ENCODE measurements at places on chromosomes 11 and 22.

DNA sequence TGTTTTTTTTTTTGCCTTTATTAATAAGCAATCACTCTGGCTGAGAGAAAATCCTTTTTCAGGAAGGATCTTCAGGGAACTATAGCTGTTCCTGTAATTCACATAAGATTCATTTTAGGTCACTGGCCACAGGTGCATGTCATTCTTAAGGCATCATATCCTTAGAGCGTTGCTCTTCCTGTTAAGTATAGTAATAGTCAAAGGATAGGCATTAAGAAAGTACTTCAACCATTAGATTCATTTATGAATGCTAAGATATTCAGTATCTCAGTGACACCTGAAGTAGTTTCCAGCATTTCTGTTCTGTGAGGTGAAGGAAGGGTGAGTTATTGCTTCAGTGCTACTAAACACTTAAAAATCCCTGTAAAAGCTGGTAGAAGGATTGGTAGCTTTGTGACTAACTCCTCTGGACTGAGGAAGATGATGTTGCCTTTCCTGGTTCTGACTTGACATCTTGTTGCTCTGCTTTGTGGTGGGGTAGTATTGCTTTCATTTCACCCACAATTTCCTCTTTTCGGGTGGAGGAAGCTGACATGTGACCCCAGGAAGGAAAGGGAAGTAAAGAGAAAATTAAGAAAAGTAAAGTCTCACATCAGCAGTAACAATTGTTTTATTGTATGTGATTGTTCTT, 34.7 kb downstream of the RNF169 start:
- DNase-seq = no peak

DNA sequence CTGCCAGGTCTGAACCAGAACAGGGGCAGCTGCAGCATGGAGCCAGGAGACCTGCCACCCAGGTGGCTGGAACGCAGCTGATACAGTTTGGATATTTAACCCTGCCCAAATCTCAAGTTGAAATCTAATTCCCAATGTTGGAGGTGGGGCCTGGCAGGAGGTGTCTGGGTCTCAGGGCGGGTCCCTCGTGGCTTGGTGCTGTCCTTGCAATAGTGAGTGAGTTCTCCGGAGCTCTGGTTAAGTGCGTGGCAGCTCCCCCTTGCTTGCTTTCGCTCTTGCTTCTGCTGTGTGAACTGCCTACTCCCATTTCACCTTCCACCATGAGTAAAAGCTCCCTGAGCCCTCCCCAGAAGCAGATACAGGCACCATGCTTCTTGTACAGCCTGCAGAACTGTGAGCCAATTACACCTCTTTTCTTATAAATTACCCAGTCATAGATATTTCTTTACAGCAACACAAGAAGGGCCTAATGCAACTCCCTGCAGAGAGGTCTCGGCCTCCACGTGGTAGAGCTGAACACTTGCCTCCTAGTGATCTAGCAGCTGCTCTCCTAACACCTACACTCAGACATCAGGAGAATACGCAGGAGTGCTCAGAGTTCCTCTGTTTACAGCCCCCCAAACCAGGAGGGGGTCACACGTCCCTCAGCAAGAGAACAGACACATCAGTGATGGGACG, 203.7 kb downstream of the CTTN start:
- no peak for DNase-seq

DNA sequence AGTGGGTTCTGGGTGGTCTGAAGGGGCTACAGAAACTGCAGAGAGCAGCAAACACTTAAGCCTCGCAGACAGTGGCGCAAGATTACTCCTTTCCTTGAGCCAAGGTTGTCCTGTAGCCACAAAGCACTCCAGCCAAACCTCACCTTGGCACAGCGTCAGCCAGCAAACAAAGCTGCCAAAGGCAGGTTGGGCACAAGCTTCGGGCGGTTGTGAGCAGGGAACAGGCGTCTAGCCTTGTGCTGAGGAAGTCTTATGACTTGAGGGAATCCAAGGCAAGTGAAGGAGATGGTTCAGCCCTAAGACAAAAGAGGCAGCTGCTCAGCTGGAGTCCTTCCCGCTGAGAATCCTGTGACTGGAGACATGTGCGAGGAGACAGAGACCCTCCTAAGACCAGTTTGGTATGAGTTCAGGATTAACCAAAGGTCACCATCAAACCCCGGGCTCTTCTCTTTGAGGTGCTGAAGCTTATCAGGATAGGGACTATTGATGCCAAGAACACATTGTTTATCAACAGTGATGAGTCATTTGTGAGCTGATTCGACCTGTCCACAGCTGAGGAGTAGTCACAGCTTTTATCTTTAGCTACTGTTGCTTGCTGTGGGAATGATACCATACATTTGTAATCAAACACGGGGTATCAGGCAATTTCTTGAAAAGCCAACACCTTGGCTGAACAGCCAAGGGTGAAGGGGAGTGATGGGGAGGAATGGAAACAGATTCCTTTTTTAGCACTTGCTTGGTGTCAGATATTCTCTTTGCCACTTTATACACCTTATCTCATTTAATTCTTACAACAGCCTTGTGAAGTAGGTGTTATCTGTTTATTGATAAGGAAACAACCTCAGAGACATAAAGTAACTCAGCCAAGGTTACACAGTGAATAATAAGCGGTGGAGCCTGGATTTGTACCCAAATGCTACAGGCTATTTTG, 4.6 kb downstream of the ADM start:
- no peak for DNase-seq

DNA sequence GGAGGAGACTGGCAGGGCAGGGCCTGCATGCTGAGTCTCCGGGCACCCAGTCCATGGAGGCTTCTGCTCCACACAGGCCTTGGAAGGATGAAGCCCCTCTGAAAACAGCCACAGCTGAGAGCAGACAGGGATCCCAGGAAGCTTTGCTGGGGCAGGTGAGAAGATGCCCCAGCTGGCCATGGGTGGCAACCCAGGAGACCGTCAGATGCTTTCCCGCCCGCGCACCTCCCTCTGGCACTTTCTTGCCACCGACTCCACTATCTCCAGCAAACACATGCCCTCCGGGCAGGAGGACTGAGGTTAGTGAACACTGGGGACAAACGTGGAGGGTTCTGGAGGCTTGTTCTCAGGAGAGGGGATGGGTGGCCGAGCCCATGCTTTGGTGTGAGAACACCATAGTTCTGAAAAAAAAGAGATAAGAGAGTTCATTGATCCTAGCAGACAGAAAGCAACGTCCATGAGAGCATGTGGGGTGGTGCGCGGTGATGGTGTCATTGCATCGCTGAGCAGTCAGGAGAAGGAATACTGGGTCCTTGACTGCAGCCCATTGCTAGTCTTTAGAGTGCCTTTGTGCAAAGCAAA, 2.3 kb downstream of the C1QTNF6 start:
- no peak for DNase-seq

DNA sequence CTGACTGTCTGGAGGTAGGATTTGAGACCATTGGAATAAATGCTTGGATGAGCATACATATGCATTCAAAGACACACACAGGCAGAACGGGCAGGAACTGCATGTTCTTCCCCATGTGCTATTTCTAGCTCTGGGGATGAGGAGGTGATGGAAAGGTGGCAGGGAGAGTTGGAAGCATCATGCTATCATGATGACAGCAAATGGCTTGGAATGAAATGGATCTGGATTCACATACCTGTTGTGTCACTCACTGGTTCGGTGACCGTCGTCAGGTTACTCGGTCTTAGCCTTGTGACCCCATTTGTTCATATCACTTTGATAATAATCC, 627.9 kb upstream of the KIRREL3 start:
- no peak for DNase-seq

- no peak for DNase-seq
Measured at GRCh38 chr22:19982991-19983578, 33.5 kb downstream of the ARVCF start.

GRCh38 chr11:118958577-118958976, 2.5 kb downstream of the UPK2 start:
- DNase-seq = no peak

DNA sequence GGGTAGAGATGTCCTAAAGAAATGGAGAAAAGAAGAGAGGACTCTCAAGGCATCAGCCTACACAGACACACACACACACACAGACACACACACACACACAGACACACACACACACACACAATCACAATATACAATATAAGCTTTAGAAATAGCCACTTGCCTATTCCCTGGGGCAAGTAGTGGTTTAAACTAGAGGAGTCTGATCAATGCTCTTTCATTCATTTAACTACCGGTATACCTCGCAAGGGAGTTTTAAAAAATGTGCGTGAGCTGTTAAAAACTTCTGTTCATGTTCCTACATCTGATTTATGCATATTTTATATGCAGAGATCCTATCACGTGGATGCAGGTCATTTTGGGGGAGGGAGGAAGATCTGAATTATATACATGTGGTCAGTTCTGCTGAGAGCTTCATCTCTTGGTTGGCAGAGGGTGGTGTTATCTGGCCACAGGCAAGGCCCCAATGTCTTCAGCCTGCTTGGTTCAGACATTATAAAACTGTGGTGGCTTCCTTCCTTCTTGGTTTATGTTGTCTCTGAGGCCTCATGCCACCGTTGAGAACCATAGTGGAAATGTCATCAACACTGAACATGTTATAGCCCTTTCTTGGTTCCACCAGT, 56.6 kb downstream of the SYT13 start:
- no peak for DNase-seq

DNA sequence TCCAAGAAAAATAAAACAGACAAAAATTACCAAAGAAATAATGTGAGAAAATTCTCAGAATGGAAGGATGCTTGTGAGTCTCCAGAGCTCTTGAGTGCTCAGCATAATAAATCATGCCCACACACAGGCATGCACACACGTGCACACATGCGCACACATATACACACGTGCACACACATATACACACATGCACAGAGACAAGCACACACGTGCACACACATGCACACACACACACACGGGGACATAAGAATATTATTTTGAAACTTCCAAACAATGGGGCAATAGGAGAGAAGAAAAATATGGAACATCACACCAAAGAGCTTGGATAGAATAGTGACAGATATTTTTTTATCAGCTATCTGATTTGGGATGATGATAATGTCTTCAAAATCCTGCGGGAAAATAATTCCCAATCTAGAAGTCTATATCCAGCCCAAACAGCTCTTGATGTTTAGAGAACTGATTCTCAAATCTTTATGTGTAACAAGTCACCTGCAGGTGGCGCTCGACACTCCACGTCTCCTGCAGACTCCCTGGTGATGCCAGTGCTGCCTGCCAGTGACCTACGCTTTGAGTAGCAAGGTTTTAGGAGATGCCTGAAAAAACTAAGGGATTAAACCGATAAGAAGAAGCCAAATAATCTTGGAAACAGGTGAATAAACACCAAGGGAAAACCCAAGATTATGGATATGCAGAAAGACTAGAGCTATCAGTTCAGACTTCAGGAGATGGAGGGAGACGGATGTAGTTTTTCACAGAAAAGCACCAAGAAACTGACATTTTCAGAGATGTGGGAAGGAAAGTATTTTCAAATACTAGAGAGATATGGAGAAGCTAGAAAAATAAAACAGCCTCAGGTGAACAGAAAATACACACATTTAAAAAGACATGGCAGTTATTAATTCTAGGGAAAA, 743.6 kb downstream of the ETS1 start:
- DNase-seq = no peak

DNA sequence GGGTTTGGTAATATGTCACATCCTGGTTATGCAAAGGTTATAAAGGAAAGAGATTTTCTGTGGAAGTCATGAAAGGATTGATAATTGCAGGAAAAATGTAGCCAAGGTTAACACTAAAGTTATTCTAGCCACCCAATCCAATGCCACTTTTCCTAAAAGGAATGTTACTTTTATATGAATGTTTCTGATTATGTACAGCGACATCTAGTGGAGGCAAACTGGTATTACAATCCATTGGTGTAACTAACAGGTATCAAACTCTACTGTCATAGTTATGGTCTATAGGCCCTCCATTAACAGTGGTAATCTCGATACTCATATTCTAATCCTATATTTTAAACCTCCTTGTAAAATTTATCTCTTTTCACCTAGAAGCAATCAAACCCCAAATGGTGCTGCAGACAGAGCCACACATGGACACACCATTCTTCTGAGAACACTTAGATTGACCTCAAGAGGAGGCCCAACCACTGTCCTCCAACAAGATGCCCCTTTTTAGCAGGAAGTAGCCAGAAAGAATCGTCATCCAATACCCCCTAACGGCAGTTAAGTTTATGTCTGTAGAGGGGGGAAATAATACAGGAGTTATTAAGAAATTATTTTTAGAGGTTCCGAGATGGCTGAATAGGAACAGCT, 74.9 kb upstream of the RAG2 start:
- DNase-seq = no peak

- DNase-seq = no peak
Measured at GRCh38 chr11:10722307-10722706, 28.7 kb upstream of the CTR9 start.

DNA sequence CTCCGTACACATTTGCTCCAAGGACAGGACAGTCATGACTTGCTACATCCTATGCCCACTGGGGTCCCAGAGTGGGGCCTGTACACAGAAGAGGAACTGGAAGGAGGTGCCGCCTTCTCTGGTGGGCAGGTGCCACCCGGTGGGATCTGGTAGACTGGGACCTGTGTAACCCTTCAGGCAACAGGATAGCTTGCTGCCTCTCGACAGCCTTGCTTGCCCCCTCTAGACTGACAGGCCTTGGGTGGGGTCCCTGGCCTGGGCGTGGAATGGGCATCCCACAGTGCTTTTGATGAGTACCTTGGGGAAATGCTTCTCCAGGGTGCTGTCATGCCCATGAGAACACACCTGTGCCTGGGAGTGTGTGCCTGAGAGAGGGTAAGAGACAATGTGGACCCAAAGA, 15.8 kb downstream of the SHANK3 start:
- no peak for DNase-seq

DNA sequence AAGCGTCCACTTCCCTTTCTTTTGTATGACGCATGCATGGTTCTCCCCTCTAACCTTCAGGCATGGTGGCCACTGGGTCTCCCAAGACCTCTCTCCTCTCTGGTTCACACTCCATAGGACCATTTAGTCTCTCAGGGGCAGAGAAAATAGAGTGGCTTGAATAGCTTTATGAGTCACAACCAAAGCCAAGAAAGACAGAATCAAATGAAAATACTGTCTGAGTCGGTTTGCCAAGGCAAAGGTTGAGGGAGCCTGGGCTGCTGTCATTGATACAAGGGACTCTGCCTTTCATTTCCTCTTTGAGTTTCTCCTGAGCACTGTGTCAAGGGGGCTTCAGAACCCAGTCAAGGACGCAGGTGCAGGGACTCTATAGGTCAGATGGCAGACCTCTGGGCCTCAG, 44.2 kb downstream of the TENM4 start:
- DNase-seq = no peak

GRCh38 chr22:17966403-17966717, 58.0 kb downstream of the MICAL3 start:
- DNase-seq = no peak

DNA sequence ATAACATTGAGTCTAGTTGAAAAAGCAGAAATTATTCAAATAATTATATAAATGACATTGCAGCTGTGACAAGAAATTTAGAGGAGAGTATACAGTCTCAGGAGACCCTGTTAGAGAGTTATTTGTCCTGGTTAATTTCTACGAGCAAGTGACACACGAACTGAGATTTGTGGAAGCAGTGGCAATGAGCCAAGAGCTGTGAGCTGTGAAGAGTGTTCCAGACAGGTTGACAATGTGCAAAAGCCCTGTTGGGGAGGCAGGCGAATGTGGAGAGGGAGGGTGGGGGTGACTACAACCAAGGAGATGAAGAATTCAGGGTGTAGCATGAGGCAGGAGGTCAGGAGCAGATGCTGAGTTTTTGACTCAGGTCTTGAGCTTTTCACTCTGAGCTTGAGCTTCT, 620.2 kb upstream of the TENM4 start:
- no peak for DNase-seq

- DNase-seq = no peak
Measured at GRCh38 chr11:79229047-79229446, 211.8 kb downstream of the TENM4 start.

- no peak for DNase-seq
Measured at GRCh38 chr11:66368484-66368883, 3.1 kb downstream of the SLC29A2 start.

- DNase-seq = no peak
Measured at GRCh38 chr11:33622186-33622585, 78.4 kb downstream of the C11orf91 start.

All from GOT3 (cell line).